ENCODE measurements at places on chromosomes 1 and 21. TPM values are rescaled to one million over a fixed set of nuclear protein-coding genes. Genes with fewer than 3 reads are reported as not detected.

Gene RGS13
- not detected for total RNA-seq

Gene AIRE
- total RNA-seq = not detected

Gene DCDC2B
- total RNA-seq = not detected

DNA sequence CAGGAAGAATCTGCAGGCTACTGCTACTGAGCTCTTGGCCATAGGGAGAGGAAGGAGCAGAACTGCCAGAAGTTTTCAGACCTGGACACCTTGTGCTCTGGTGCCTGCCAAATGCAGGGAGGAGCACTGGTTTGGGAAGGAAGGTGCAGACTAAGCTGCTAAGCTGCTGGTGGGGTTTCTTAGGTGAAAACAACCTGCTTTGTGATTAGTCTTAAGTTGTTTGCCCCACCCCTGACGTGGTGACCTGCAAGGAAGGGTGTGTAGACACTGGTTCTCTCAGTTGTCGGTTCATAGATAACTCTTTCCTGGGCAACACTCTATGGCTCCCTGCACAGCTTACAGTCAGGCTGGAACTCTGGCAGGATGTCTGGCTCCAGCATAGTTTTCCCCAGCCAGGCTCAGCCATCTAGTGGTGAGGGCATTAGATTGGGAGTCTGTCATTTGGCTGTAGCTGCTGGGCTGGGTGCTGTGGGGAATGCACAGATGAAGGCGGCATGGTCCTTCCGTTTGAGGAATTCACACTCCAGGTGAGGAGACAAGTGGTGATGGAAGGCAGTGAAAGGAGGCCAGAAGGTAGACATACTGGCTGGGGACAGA lies 10.3 kb upstream of the S100A10 start:
- no peak for DNase-seq

DNA sequence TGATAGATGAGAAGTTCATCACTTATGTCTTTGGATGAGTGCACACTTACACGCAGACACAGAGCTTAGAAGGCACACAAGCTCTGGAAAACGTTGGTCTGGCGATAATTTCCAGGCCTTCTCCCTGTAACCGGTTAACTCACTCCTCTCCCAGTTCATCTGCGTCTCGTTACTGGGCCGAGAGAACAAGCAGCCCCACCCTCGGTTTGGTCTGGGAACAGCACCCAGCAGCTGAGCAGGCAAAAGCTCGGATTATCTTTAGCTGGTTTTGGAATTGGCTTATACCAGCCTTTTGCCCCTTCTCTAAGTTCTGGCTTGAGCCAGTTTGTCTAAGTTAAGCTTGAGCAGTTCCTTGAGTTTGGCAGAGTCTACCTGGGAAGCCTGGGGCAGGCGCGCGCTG lies 27.3 kb upstream of the COL6A1 start:
- no peak for DNase-seq

DNA sequence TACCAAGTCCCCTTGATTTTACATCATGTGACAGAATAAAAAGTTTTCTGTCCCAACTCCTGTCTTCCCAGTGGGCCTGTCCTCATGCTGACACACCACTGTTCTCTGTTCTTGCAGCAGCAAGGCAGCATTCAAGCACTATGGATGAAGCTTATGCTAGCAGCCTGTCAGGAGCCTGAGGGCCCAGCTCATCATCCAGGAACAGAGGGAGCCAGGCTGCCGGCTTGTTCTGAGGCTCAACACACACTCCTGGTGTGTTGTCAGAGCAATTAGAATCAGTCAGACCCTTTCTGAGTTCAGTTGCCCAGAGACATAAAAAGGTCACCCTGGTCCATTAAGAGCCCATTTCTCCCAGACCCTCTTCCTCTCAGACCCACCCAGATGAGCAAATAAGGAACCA lies 282.9 kb downstream of the SEC16B start:
- no peak for DNase-seq

- no peak for DNase-seq
Measured at GRCh38 chr1:222290866-222291265, 257.0 kb downstream of the HHIPL2 start.

DNA sequence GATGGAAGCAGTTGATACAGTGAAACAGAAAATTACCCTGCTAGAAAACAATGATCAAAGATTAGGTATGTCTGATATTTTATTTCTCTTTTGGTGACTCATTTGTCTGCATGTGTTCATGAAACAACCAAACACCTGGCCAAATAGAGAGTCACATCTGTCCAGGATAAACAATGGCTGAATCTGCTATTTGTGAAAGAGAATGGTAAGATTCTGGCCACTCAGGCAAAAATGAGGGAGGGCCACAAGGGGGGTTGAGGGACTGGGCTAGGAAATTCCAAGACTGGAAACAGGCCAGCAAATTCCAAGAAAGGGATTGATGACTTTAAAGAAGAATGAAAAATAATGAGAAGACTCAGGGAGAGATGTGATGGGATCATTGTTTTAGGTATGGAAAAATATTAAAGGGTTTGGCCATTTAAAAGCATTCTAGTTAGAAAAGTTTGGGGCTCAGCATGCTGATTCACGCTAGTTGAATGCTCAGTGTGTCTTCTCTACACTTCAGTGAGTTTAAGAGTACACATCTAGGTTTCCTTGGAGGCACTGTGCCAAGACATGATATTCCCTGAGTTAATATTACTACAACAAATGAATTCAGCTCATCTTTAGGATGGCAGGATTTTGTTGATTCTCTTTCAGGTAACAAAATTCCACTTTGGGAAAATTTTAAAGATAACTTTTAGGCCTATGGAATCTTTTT lies 44.9 kb downstream of the TRAF5 start:
- no peak for DNase-seq

Measured in gastrocnemius medialis (tissue), 4 donors.